Spleen (tissue), 13 donors: ENCODE measurements at places on chromosomes 5 and 9. TPM values are rescaled to one million over a fixed set of nuclear protein-coding genes. Genes with fewer than 3 reads are reported as not detected.
A peak's percentile ranks its signal among the peaks of the same experiment; 100 is the strongest.

The CNTFR gene
- 46.8 TPM for total RNA-seq

- H3K36me3 ChIP-seq, result no peaks in the 10 kb centered on the region
- no peak for DNase-seq
- no peak overlapping the region for H3K4me3 ChIP-seq
- H3K27ac ChIP-seq, result no peak overlapping the region
Measured at GRCh38 chr5:132049093-132049492, 11.4 kb upstream of the IL3 start.

- H3K4me1 ChIP-seq, result peaks cover 7% of the 10 kb centered on the region
- DNase-seq, result no peak
- no peaks in the 10 kb centered on the region for H3K36me3 ChIP-seq
- no peak overlapping the region for H3K27ac ChIP-seq
- no peak overlapping the region for H3K4me3 ChIP-seq
Measured at GRCh38 chr9:114811966-114812636, 6.3 kb upstream of the TNFSF15 start.

GRCh38 chr5:36744773-36745589 is 131.6 kb upstream of the NIPBL start:
- H3K36me3 ChIP-seq, result no peaks in the 10 kb centered on the region
- no peaks in the 10 kb centered on the region for H3K27me3 ChIP-seq
- H3K4me3 ChIP-seq, result peak overlapping the region; percentile 62
- peak overlapping the region; percentile 44 for H3K27ac ChIP-seq
- peak; percentile 83 for DNase-seq

DNA sequence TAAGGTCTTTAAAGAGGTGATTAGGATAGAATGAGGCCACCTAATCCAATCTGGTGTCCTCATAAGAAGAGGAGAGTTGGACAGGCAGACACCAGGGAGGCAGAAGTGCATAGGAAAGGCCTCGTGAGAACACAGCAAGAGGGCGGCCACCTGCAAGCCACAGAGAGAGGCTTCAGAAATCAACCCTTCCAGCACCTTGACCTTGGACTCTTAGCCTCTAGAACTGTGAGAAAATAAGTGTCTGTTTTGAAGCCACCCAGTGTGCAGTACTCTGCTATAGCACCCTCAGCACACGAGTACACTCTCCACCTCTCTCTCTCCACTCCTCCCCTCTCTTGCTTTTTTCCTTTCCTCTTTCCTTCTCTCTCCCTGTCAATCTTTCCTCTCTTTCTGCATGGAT is 26.8 kb downstream of the NIPAL4 start:
- H3K27ac ChIP-seq, result peak overlapping the region; percentile 77
- H3K4me3 ChIP-seq, result no peak overlapping the region
- no peak for DNase-seq

The PCDHB11 gene
- 1.2 TPM for total RNA-seq

The ADAMTS16 gene
- total RNA-seq, result not detected

- DNase-seq, result no peak
- no peaks in the 10 kb centered on the region for H3K27me3 ChIP-seq
- H3K36me3 ChIP-seq, result no peaks in the 10 kb centered on the region
- H3K27ac ChIP-seq, result no peak overlapping the region
- H3K4me1 ChIP-seq, result no peaks in the 10 kb centered on the region
Measured at GRCh38 chr9:118570066-118570465, 799.2 kb downstream of the BRINP1 start.

The ENTREP1 gene
- total RNA-seq, result 1.9 TPM

The ENG gene
- total RNA-seq, result 334 TPM
